ENCODE measurements at places on chromosomes 5 and 9.

DNA sequence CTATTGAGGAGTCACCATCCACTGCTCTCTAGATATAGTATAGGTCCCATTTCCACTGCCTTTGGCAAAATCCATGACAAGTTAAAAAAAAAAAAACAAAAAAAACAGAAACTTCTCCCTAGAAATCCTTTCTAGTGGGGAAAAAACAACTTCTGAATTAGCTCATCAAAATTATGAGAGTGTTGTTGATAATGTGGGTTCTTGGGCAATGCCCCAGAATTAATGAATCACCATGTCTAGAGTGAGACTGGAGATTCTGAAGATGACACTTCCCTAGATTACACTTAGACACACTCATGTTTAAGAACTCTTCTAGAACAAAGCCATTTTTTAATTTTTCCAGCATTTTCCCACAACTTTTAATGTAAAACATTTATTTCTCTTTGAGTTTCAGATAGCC lies 728.0 kb upstream of the C9orf72 start:
- DNase-seq = no peak

GRCh38 chr5:76595755-76596481 lies 27.3 kb downstream of the F2RL2 start:
- no peak for DNase-seq

GRCh38 chr9:128419061-128419925 lies 1.4 kb upstream of the CERCAM start:
- no peak for DNase-seq

DNA sequence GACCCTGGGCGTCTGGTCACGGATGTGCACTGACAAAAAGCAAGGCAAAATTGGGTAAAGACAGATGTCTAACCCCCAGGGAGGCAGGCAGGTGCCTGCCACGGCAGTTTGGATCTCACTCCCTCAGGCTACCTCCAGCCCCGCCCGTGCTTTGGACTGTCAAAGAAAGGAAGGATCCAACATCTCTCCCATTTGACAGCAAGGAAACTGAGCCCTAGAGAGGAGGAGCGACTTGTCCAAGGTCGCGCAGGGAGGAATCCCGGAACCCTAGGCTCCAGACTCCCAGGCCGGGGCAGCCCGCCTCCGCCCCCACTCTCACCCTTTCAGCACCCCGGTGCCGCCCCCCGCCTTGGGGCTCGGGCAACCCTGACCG lies 376 bp downstream of the GOLGA1 start:
- DNase-seq = no peak

GRCh38 chr9:29966247-29966646 lies 2393.0 kb upstream of the C9orf72 start:
- no peak for DNase-seq

DNA sequence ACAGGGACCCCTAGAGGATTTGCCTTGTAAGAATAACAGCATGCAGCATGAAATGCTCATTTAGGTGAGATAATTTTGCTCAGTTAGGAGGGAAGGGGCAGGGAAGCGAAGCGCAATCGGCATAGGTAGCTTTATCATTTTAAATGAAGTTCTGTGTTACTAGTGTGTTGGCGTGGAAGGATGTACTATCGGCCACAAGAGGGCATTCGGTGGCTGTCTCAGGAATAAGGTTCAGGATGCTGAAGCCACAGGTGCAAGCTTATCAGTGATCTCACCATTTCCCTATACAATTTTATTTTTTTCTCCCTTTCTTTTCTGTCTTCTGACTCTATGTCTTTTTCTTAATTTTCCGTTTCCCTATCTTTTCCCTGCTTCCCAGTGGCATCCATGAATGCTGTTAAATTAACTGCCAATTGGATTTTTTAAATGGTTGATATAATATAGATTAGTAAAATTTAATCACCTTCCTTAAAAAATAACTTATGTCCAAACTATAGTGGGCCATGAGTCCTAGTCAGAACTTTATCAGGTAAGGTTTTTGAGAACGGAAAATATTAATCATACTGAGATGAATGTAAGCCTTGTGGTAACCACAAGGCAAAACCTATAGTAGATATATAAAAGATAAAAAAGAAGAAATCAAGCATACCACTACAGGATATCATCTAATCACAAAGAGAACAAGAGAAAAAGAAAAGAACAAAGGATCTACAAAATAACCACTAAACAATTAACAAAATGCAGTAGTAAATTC lies 1.2 kb upstream of the INSL6 start:
- peak; percentile 64 for DNase-seq

- DNase-seq = peak; percentile 54
These were observed 102.7 kb downstream of the GOLPH3 start for GRCh38 chr5:32071351-32071944.

DNA sequence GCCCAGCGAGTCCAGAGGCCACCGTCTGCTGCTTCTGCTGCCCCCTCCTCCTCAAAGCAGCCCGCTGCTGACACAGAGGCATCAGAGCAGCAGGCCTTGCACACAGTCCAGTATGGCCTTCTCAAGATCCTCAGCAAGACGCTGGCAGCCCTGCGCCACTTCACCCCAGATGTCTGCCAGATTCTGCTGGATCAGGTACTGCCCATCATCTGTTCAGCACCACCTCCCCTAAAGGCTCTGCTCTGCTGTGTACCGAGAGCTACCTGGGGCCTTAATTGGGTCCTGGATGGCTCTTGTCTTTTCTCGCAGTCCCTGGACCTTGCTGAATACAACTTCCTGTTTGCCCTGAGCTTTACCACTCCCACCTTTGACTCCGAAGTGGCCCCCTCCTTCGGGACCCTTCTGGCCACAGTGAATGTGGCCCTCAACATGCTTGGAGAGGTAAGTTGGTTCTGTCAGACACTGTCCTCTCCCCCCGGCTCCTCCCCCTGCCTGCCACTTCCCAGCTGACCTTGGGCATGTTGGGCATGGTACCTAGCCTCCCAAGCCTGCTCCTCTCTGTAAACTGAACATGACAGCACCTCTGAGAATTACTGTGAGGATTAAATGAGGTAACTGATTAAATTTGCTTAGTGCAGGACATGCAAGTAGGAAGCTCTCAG lies 22.7 kb downstream of the SH3GLB2 start:
- DNase-seq = no peak

DNA sequence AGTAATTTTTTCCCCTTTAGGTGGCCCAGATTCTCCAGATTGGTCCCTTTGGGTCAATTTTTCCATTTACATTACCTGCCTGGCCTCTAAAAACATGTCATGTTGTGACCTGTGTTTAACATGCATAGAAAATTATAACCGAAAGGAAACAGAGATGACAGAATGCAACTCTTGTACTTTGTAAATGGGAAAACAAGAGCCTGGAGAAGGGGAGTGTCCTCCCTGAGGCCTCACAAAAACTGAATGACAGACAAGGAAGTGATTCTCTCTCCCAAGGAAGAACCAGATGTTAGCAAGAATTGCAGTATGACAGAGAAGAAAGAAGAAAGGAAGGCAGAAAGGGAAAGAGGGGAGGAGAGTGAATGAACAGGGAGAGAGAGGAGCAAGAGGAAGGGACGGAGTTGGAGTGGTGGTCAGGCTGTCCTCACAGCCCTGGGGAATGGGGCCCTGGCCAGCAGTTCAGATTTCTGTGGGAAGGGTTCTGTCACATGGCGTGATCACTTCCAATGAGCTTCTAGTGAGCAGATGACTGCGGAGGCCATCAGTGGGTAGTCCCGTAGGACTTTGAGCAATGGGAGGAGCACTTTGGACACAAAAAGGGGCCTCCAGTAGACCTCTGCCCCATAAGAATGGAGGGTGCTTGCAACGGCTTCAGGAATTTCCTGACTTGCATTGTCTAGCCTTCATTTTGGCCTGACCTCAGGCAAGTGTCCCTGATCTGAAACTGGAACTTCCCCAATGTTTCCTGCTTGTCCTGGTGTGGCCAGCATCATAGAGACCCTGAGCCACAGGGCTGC lies 31.6 kb downstream of the ABLIM3 start:
- no peak for DNase-seq

DNA sequence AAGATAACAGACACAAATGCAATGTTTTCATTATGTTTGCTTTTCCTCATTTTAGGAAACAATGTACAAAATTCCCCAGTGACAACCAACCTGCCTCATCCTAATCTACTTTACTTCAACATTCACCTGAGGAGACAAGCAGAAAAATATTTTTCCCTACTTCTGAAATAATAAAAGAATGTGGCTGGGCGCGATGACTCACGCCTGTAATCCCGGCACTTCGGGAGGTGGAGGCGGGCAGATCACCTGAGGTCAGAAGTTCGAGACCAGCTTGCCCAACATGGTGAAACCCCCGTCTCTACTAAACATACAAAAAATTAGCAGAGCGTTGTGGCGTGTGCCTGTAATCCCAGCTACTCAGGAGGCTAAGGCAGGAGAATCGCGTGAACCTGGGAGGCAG lies 36.9 kb downstream of the MYO10 start:
- DNase-seq = no peak

GRCh38 chr5:36323926-36324781 lies 22.5 kb upstream of the RANBP3L start:
- no peak for DNase-seq

DNA sequence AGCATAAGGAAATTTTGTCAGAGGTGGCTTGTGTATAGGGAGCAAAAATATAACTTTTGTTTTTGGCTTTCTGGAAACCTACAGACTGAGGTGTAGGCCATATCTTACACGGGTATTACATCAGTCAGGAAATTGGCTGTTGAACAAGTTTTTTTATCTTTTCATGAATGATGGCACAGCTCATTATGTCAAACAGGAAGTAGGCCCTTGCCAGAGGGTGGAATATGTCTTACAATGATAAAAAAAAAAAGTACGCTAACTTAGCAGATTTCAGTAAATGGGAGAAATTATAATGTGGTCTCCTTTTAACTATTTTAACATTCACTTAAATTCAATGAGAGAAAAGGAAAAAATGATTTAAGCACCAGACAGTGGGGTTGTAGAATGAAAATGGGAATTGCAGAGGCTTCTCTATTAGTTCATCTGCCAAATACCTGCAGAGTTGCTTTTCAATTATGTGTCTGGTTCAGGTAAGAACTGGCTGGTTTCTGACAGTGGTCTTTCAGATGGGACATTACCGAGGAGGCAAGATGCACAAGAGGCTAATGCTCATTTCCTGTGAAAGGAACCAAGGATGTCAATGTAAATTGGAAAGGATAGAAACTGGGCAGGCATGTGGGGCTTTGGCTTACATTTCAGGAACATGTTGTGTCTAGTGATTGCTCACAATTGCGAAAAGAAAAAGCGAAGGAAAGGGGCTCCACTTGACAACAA lies 169.9 kb downstream of the NNT start:
- no peak for DNase-seq

DNA sequence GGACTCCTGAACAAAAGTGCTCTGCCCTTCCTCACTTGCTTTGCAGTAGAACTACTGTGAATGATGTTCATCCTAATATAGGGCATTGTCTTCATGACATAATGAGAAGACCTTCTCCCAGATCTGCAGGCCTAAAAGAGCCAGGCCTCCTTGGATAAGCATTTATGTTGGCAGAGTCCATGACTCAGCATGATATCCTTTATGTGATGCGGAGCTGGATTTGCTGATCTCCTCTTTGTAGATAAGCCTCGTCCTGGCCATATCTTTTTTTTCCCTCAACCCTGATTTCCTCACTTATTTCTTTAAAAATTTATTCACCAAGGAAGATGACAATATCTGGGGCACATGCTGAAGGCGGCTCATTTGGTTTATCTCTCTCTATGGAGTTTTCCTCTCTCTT lies 62.4 kb upstream of the TAS2R1 start:
- DNase-seq = no peak

GRCh38 chr9:36745977-36746376 lies 173.3 kb downstream of the MELK start:
- DNase-seq = no peak

DNA sequence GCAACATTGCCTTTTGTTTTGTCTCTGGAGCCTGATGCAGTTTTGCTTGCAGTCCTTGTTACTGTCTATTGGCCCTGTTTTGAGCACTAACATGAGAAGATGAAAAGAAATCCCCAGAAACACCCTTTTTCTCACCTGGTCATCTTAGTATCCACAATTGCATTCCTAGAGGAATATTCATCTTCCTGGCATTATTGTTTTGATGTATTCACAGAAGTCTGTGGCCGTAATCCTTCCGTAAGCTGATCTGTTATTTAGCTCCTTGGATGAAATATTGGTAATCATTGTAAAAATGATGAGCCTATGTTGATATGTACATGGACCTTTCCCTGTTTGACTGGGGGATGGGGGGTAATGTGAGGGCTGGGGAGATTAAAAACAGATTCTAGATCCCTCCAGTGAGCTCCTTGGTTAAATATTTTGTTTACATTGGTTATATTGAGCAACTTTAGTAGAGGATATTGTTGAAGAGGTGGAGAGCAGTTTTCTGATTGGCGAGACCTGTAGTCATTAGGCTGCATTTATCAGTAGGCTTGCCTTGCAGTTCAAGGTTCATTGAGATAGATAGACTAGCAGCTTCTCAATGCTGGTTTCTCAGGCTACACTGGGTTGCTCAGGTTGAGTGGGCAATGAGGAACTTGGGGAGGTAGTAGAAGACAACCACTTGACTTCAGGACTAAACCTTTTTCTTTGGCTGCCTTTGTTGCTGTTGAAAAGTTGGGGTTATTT lies 117.5 kb downstream of the MACIR start:
- no peak for DNase-seq

- no peak for DNase-seq
These were observed 41.3 kb upstream of the FOXE1 start for GRCh38 chr9:97811533-97812246.

GRCh38 chr9:121122246-121123032 lies 47.7 kb downstream of the CNTRL start:
- DNase-seq = no peak

- DNase-seq = no peak
These were observed 7.6 kb upstream of the PRUNE2 start for GRCh38 chr9:76913467-76913866.

- no peak for DNase-seq
These were observed 141.8 kb downstream of the ZNF354C start for GRCh38 chr5:179201986-179202385.

DNA sequence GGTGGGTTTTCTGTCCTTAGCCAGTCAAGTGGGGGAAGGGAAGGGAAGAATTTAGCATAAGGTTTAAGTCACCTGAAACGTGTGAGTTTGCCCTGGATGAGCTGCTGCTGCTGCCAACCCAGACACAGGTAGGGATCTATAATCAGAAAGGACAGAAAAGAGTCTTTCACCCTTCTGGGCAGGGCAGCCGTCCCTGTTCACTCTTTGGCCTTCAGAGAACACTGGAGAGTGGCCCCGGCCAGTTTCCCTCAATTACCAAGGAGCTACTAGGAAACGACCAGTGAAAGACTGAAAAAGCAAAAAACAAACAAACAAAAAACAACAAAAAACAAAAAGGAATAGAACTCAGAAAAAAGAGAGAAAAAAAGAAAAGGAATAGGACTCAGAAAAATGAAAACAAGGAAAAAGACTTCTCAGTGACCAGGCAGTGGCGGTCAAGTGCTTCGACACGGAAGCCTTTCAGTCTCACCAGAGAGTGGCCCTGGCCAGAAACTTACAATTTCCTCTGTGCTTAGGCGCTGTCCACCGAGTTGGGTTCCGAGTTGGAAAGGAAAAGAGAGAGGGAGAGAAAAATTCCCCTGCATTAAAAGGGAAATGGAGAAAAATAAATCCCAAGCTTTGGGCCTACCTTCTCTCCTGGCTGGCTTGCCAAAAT lies 2.5 kb upstream of the GM2A start:
- no peak for DNase-seq

GRCh38 chr5:1362242-1363015 lies 17.5 kb upstream of the CLPTM1L start:
- no peak for DNase-seq

GRCh38 chr5:135032695-135032998 lies 1.4 kb downstream of the PITX1 start:
- DNase-seq = no peak

GRCh38 chr5:114695292-114695904 lies 333.5 kb downstream of the KCNN2 start:
- DNase-seq = no peak

GRCh38 chr5:108260117-108260857 lies 121.6 kb downstream of the FBXL17 start:
- peak; percentile 81 for DNase-seq

- DNase-seq = no peak
These were observed 437.3 kb upstream of the ADAMTSL1 start for GRCh38 chr9:18036422-18037187.

All from right atrium auricular region (tissue), 2 donors.